Right cardiac atrium (tissue), 5 donors: ENCODE measurements at places on chromosomes 6 and 20. TPM values are rescaled to one million over a fixed set of nuclear protein-coding genes. Genes with fewer than 3 reads are reported as not detected.

Gene MYCT1
- total RNA-seq = 7.9 TPM

Gene NINL
- 7.6 TPM for total RNA-seq

Gene JPH2
- 107 TPM for total RNA-seq

DNA sequence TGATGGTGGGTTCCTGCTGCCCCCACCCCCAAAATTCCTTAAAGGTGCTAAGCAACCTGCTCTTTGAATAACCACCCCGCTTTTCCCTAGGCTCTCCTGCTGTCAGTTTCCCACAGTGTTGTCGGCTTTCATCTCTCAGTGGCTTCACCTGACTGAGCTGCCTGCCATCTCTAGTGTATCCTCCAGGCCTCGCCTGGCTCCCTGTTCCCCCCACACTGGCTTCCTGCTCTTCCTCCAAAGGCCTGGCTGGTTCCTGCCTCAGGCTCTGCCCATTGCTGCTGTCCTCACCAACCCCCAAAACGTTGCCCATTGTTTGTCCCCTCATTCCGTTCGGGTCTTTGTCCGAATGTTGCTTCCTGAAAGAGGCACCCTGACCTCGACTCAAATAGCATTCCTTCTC, 93.8 kb upstream of the POPDC3 start:
- no peak for DNase-seq

DNA sequence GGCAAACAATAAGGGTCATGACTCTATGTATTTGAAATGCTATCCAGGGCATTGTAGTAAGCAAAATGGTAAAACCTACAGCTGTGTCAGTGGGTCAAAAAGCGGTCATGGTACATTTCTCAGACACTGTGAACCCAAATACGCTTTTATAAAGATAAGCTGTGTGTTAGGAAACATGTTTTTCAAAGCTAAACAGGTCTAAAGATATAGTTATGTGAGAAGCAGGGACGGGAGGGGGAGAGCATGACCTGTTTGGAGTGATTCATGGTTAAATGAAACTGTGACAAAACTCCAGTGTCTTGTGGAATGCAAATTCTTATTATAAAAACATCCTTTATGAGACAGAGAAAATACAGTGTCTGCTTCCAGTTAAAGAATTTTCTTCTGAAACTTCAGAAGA, 205.4 kb upstream of the BMP2 start:
- DNase-seq = no peak

GRCh38 chr20:62537649-62538292, 62.0 kb upstream of the GATA5 start:
- no peak for DNase-seq
